Hair follicular keratinocyte (primary cell): ENCODE measurements at places on chromosomes 12 and 14. TPM values are rescaled to one million over a fixed set of nuclear protein-coding genes. Genes with fewer than 3 reads are reported as not detected.

KRT86 gene
- total RNA-seq = 0.08 TPM in 1 of 2 replicates, not detected in the other

PRH2 gene
- total RNA-seq = not detected in 2 replicates

MYF5 gene
- not detected in 2 replicates for total RNA-seq

MRPS35 gene
- 70.6 and 78.6 TPM in 2 replicates for total RNA-seq

WSCD2 gene
- not detected in 2 replicates for total RNA-seq

DNAI7 gene
- total RNA-seq = 0.08 and 1.0 TPM in 2 replicates

TAS2R13 gene
- not detected in 2 replicates for total RNA-seq

DBX2 gene
- not detected in 2 replicates for total RNA-seq

CABP1 gene
- total RNA-seq = 0.30 TPM in 1 of 2 replicates, not detected in the other

KRT83 gene
- not detected in 2 replicates for total RNA-seq

LHX5 gene
- total RNA-seq = 0.15 and 1.2 TPM in 2 replicates

PIWIL1 gene
- total RNA-seq = under 0.01 TPM in 1 of 2 replicates, not detected in the other

DENND5B gene
- 4.1 and 5.7 TPM in 2 replicates for total RNA-seq

RNASE9 gene
- not detected in 2 replicates for total RNA-seq

CIDEB gene
- 3.2 and 4.1 TPM in 2 replicates for total RNA-seq

CLEC2B gene
- 0.08 and 1.6 TPM in 2 replicates for total RNA-seq

OR4E2 gene
- not detected in 2 replicates for total RNA-seq

LRR1 gene
- total RNA-seq = 11.9 and 31.6 TPM in 2 replicates

CLSTN3 gene
- total RNA-seq = 6.4 and 17.6 TPM in 2 replicates

SDSL gene
- total RNA-seq = 3.3 and 9.1 TPM in 2 replicates

CLEC6A gene
- total RNA-seq = not detected in 2 replicates

PTCSC3 gene
- total RNA-seq = not detected in 2 replicates

CLEC9A gene
- not detected in 2 replicates for total RNA-seq

NIN gene
- total RNA-seq = 17.6 TPM in 2 replicates

OAS2 gene
- 2.7 and 3.5 TPM in 2 replicates for total RNA-seq

SRRM4 gene
- total RNA-seq = not detected in 2 replicates

FAM181A gene
- 0.80 TPM in 1 of 2 replicates, not detected in the other for total RNA-seq

WNK1 gene
- total RNA-seq = 29.6 and 42.2 TPM in 2 replicates

ATN1 gene
- total RNA-seq = 8.4 and 17.5 TPM in 2 replicates

PYM1 gene
- total RNA-seq = 47.9 and 67.3 TPM in 2 replicates

REM2 gene
- total RNA-seq = 0.04 and 0.39 TPM in 2 replicates

NRXN3 gene
- 0.27 TPM in 1 of 2 replicates, not detected in the other for total RNA-seq

CLEC2A gene
- not detected in 2 replicates for total RNA-seq

SYCP3 gene
- not detected in 2 replicates for total RNA-seq

KCNK10 gene
- 0.08 and 0.31 TPM in 2 replicates for total RNA-seq

MDGA2 gene
- total RNA-seq = 0.08 TPM in 1 of 2 replicates, not detected in the other

LGALS3 gene
- 196 and 359 TPM in 2 replicates for total RNA-seq

ASB2 gene
- not detected in 2 replicates for total RNA-seq

SERPINA12 gene
- not detected in 2 replicates for total RNA-seq

SLC25A47 gene
- total RNA-seq = not detected in 2 replicates

LRTM2 gene
- not detected in 2 replicates for total RNA-seq

SLC6A12 gene
- total RNA-seq = not detected in 2 replicates

TAS2R43 gene
- total RNA-seq = not detected in 2 replicates

GLT1D1 gene
- total RNA-seq = not detected in 2 replicates

OR6J1 gene
- not detected in 2 replicates for total RNA-seq

BCL2L14 gene
- total RNA-seq = not detected in 2 replicates

TMEM253 gene
- 0.08 and 0.31 TPM in 2 replicates for total RNA-seq

KRT71 gene
- not detected in 2 replicates for total RNA-seq

TPH2 gene
- total RNA-seq = not detected in 2 replicates

CISTR gene
- not detected in 2 replicates for total RNA-seq

C1QL4 gene
- 0.38 TPM in 1 of 2 replicates, not detected in the other for total RNA-seq

KRT2 gene
- total RNA-seq = not detected in 2 replicates

RSRC2 gene
- total RNA-seq = 24.6 and 31.4 TPM in 2 replicates

EPS8 gene
- 7.1 and 7.8 TPM in 2 replicates for total RNA-seq

CD69 gene
- not detected in 2 replicates for total RNA-seq

PIK3C2G gene
- 2.2 and 7.7 TPM in 2 replicates for total RNA-seq
